SJSA1 (cell line): ENCODE measurements at places on chromosomes 1 and 21. TPM values are rescaled to one million over a fixed set of nuclear protein-coding genes. Genes with fewer than 3 reads are reported as not detected.

NPR1 gene
- total RNA-seq: 0.05 TPM in 1 of 2 replicates, not detected in the other

DNA sequence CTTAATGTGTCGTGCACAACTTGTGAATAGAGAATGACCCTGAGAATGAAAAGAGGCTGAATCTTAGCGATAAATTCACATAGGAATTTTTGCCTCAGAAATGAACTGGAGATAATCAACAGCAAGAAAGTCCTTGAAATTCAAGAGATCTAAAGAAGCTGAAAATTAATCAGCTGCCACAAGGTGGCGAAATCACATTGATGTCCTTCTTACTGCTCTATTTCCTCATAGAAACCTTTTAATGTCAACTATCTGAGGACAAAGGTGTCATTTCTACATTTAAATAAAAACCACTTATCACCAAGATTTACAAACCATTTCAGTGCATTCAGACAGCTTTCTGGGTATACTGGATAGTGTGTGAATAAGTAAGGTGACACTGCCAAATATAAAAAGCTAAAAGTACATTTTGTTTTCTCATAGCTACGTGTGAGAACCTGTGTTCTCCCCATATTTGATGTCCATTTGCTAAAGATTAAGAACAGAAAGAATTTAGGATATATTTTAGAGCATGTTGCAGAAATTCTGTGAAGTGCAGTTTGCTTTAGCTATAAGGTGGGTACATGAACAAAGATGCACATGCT is 485.3 kb upstream of the PTBP2 start:
- peak; percentile 39 for DNase-seq

MAN1C1 gene
- not detected in 2 replicates for total RNA-seq

ITGB2 gene
- total RNA-seq: 116 and 120 TPM in 2 replicates

GRCh38 chr1:208176649-208177048 is 67.5 kb downstream of the PLXNA2 start:
- DNase-seq: no peak

GRCh38 chr1:229480495-229480894 is 27.6 kb downstream of the NUP133 start:
- no peak for DNase-seq

GRCh38 chr21:26506956-26507355 is 66.1 kb downstream of the CYYR1 start:
- DNase-seq: no peak

GRCh38 chr21:34166468-34166867 is 93.1 kb downstream of the MRPS6 start:
- DNase-seq: no peak

GRCh38 chr21:34932233-34932632 is 116.9 kb downstream of the RUNX1 start:
- DNase-seq: no peak

- no peak for DNase-seq
Measured at GRCh38 chr1:182317611-182318161, 73.9 kb downstream of the GLUL start.

MYOG gene
- not detected in 2 replicates for total RNA-seq

ARHGEF10L gene
- 12.8 and 13.6 TPM in 2 replicates for total RNA-seq

DNA sequence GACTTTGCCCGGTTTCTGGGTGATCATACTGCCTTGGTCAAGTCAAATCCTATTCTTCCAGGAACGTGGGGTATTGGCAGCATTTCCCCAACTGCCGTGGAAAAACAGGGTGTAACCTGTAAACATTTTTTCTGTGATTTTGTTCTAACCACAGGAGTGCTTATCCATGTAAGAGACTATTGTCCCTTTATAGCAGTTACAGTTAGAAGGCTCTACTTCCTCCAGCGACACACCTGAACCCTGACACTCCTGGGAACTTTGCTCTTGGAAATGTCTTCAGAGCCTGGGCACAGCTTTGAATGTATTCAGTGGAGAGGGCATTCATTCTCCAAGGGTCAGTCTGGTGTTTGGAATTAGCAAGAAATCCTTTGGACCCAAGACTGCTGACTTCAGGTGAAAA is 26.4 kb upstream of the ARHGEF10L start:
- no peak for DNase-seq

- DNase-seq: no peak
Measured at GRCh38 chr1:52686830-52687229, 11.3 kb downstream of the COA7 start.
